Upper lobe of left lung (tissue), 6 donors: ENCODE measurements at places on chromosomes 2 and 18. TPM values are rescaled to one million over a fixed set of nuclear protein-coding genes. Genes with fewer than 3 reads are reported as not detected.

Gene ALPI
- total RNA-seq, result not detected

Gene ANKRD30BL
- total RNA-seq, result not detected

Gene ESPNL
- 3.1 TPM for total RNA-seq

Gene UGT1A3
- not detected for total RNA-seq

Gene TDRD15
- 0.11 TPM for total RNA-seq

Gene AP1S3
- total RNA-seq, result 18.7 TPM

Gene TUBA3D
- not detected for total RNA-seq

- no peaks in the 10 kb centered on the region for H3K27me3 ChIP-seq
- H3K4me1 ChIP-seq, result no peaks in the 10 kb centered on the region
- no peak for DNase-seq
- no peak overlapping the region for H3K27ac ChIP-seq
- H3K36me3 ChIP-seq, result no peaks in the 10 kb centered on the region
- H3K4me3 ChIP-seq, result no peak overlapping the region
Measured at GRCh38 chr18:286515-287310, 18.9 kb upstream of the THOC1 start.

DNA sequence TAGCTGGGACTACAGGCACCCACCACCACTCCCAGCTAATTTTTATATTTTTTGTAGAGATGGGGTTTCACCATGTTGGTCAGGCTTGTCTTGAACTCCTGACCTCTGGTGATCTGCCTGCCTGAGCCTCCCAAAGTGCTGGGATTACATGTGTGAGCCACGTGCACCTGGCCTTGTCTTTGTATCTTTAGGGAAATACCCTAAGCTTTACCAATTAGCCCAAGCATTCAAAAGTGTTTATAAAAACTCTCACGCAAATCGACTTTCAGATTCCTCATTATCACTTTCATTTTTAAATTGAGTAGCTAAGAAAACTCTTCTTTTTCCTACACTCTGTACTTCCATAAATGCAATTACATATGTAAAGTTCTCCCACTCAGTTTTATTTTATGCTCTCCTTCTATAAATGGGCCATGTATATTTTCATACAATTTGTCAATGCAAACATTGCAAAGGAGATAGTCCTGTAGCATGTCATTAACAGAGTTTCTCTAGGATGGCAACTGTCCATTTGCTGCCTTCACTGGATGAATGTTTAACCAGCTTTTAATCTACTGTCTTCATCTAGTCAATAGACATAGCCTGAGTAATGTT, 326.2 kb upstream of the LRATD1 start:
- no peak for DNase-seq
- no peak overlapping the region for H3K27ac ChIP-seq
- H3K4me3 ChIP-seq, result no peak overlapping the region

- no peaks in the 10 kb centered on the region for H3K27me3 ChIP-seq
- H3K4me3 ChIP-seq, result no peak overlapping the region
- H3K4me1 ChIP-seq, result peaks cover 15% of the 10 kb centered on the region
- no peak overlapping the region for H3K27ac ChIP-seq
Measured at GRCh38 chr18:76456018-76456750, 38.9 kb downstream of the ZNF516 start.

- H3K4me1 ChIP-seq, result no peaks in the 10 kb centered on the region
- no peaks in the 10 kb centered on the region for H3K27me3 ChIP-seq
- no peaks in the 10 kb centered on the region for H3K36me3 ChIP-seq
- no peak overlapping the region for H3K27ac ChIP-seq
- no peak for DNase-seq
Measured at GRCh38 chr2:128502200-128502599, 183.5 kb upstream of the HS6ST1 start.

- no peaks in the 10 kb centered on the region for H3K36me3 ChIP-seq
- no peak overlapping the region for H3K4me3 ChIP-seq
- no peaks in the 10 kb centered on the region for H3K27me3 ChIP-seq
- H3K27ac ChIP-seq, result no peak overlapping the region
- no peaks in the 10 kb centered on the region for H3K4me1 ChIP-seq
- no peak for DNase-seq
Measured at GRCh38 chr2:52477166-52477565, 1290.4 kb upstream of the CHAC2 start.

GRCh38 chr2:127560931-127561280, 25.4 kb downstream of the MYO7B start:
- H3K27ac ChIP-seq, result no peak overlapping the region
- H3K4me3 ChIP-seq, result no peak overlapping the region
- DNase-seq, result no peak
- H3K27me3 ChIP-seq, result no peaks in the 10 kb centered on the region
- H3K4me1 ChIP-seq, result no peaks in the 10 kb centered on the region

DNA sequence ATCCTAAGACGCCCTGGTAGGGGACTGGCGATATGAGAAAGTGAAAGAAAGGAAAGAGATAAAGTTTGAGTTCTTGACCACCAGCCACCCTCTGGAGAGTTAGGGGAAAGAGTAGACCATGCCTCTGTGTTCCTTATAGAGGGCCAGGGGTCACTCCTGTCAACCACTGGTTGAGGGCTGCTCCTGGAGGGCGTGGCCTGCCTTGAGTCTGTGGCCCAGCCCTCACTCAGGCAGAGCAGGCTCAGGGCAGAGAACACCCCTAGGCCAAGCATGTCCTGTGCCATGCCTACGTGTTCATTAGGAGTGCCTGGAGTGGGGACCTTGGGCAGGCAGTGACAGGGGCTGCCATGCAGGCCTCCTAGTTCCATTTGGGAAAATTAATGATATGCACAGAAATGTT, 161.1 kb upstream of the EPB41L3 start:
- no peaks in the 10 kb centered on the region for H3K27me3 ChIP-seq
- H3K36me3 ChIP-seq, result no peaks in the 10 kb centered on the region
- H3K27ac ChIP-seq, result no peak overlapping the region
- H3K4me1 ChIP-seq, result no peaks in the 10 kb centered on the region

- no peak for DNase-seq
- no peaks in the 10 kb centered on the region for H3K4me1 ChIP-seq
- no peaks in the 10 kb centered on the region for H3K27me3 ChIP-seq
- no peaks in the 10 kb centered on the region for H3K36me3 ChIP-seq
Measured at GRCh38 chr2:36287363-36288275, 68.0 kb upstream of the CRIM1 start.

DNA sequence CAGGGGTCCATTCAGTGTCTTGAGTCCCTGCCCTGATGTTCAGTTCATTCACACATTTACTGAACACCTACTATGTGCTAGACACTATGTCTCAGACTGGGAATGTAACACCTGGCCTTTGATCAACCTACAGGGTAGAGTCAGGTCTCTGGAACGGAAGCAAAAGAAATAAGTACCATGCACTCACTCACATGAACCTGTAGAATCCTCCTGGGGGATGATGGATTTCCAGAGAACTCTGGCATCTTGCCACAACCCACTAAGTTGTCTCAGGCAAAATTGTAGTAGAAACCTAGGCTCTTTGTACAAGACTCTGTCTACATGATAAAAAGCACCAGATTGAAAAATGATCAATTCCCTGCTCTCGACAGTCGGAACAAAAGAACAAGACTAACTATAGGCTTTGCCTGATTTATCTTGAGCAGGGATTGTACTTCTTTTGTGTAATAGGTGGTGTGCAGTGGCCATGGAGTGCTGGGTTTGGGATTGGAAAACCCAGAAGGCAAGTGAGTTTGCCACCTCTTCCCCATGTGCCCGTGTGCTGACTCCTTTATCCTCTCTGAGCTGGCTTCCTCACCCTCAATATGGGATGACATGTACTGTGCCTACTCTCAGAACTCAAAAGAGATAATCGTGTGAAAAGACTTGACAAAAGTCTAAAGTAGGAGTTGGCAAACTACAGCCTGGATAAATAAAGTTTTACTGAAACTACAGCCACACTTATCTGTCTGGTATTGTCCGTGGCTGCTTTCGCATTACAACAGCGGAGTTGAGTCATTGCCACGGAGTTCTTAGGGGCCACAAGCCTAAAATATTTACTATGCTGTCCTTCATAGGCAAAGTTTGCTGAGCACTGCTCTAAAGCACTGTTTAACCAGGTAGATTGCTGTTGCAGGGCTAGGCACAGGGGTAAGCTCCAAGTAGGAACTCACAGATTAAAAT, 4.4 kb downstream of the CAPN14 start:
- DNase-seq, result no peak
- no peaks in the 10 kb centered on the region for H3K4me1 ChIP-seq
- no peaks in the 10 kb centered on the region for H3K36me3 ChIP-seq
- H3K4me3 ChIP-seq, result no peak overlapping the region

DNA sequence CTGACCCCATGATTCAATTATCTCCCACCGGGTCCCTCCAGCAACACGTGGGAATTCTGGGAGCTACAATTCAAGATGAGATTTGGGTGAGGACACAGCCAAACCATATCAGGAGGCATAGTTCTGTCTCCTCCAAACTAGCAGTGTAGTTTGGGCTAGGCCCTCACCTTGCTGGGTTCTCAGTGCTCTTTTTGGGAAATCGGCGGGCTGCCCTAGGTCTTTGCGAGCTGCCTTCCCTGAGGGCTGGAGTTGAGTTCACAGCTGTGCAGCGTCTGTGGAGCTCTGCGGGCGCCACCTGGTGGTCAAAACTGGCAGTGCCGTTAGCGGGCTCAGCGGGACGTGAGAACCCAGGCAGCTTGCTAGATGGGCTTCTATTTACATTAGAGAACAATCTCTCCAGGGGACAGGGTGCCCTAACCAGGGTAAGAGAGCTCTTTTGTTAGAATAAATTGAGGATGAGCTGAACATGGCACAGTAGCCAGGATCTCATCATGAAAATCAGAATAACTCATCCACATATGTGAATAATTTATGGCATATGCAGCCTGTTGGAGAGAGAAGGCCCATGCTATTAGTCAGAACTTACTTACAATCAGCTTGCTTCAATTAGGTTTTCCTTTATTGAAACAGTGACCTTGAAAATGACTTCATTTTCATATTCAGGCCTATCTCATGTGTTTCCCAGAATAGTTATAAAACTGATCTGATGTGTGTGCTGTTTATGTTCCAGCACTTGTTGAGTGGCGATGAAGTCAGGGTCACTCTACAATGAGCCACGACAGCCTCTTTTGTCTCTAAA, 27.4 kb upstream of the YES1 start:
- H3K27ac ChIP-seq, result peak overlapping the region; percentile 69
- H3K4me1 ChIP-seq, result peaks cover 9% of the 10 kb centered on the region
- no peak overlapping the region for H3K4me3 ChIP-seq
- DNase-seq, result peak; percentile 84
- H3K36me3 ChIP-seq, result no peaks in the 10 kb centered on the region

DNA sequence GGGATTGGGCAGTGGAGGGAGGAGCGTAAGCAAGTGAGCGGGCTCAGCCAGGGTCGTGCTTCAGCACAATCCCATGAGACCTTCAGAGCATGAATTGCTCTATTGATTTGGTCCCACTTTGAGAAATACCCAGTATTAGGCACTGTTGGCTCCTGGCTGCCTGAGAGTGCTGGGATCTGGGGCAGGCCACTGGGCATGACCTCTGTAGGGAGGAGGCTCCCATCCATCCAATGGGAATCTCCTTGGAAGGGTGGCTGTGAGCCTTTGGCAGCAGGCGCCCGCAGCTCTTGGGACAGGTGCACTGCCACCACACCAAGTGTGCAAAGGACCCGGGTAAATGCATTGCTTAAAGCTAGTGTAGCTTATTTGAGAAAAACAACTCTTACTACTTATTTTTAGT, 137.5 kb downstream of the LDLRAD4 start:
- DNase-seq, result no peak
- H3K27ac ChIP-seq, result no peak overlapping the region
- H3K4me3 ChIP-seq, result no peak overlapping the region
- H3K36me3 ChIP-seq, result no peaks in the 10 kb centered on the region

DNA sequence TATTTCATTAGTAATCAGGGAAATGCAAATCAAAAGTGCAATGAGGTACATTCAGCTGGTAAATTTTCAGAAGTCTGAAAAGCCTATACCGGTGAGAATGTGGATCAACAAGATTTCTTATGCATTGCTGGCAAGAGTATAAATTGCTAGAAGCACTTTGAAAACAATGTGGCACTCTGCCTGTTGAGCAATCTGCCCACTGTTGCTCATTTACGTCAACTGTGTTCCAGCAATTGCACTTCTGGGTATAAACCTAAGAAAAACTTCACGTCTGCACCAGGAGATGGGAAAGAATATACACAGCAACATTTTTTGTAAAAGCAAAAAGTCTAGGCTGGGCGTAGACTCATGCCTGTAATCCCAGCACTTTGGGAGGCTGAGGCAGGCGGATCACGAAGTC, 40.8 kb downstream of the MTERF4 start:
- peak overlapping the region; percentile 40 for H3K27ac ChIP-seq
- peaks cover 8% of the 10 kb centered on the region for H3K36me3 ChIP-seq
- no peaks in the 10 kb centered on the region for H3K27me3 ChIP-seq
- DNase-seq, result no peak
- H3K4me3 ChIP-seq, result no peak overlapping the region

- H3K36me3 ChIP-seq, result no peaks in the 10 kb centered on the region
- no peak for DNase-seq
- H3K27ac ChIP-seq, result no peak overlapping the region
Measured at GRCh38 chr18:58580078-58580477, 48.8 kb downstream of the ALPK2 start.

GRCh38 chr18:11046140-11046539, 103.2 kb downstream of the PIEZO2 start:
- H3K36me3 ChIP-seq, result no peaks in the 10 kb centered on the region
- H3K27ac ChIP-seq, result no peak overlapping the region
- no peaks in the 10 kb centered on the region for H3K27me3 ChIP-seq
- H3K4me3 ChIP-seq, result no peak overlapping the region

- no peak for DNase-seq
- H3K27me3 ChIP-seq, result no peaks in the 10 kb centered on the region
- H3K36me3 ChIP-seq, result no peaks in the 10 kb centered on the region
- H3K27ac ChIP-seq, result peak overlapping the region; percentile 83
- H3K4me1 ChIP-seq, result peaks cover 53% of the 10 kb centered on the region
Measured at GRCh38 chr18:77113361-77114151, 19.0 kb downstream of the MBP start.

GRCh38 chr18:75070235-75070624, 138.7 kb downstream of the PTGR3 start:
- peak overlapping the region; percentile 74 for H3K27ac ChIP-seq
- H3K4me3 ChIP-seq, result peak overlapping the region; percentile 20
- no peaks in the 10 kb centered on the region for H3K36me3 ChIP-seq
- DNase-seq, result no peak
- no peaks in the 10 kb centered on the region for H3K27me3 ChIP-seq

GRCh38 chr2:219612577-219613286, 14.7 kb upstream of the SLC4A3 start:
- no peak for DNase-seq
- no peaks in the 10 kb centered on the region for H3K4me1 ChIP-seq
- H3K36me3 ChIP-seq, result peaks cover 43% of the 10 kb centered on the region
- no peak overlapping the region for H3K27ac ChIP-seq

DNA sequence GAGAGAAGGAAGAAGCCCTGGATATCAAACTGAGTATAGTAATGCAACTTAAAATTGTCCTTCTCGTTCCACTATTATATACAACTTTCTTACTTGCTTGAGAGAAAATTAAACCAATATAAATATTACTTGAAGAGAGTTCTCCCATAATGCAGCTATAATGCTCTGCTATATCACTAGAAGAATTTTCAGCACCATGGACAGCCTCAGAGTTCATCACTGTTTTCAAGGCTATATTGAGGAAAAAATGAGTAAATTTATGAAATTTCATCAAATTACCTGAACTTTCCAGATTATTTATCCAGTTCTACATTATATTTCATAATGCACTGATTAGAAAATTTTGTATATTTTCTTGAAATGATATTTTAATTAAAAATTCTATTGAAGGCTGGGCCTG, 1053.5 kb upstream of the FAM98A start:
- no peaks in the 10 kb centered on the region for H3K27me3 ChIP-seq
- DNase-seq, result no peak
- no peaks in the 10 kb centered on the region for H3K4me1 ChIP-seq
- no peak overlapping the region for H3K4me3 ChIP-seq
- no peak overlapping the region for H3K27ac ChIP-seq
